ENCODE measurements at places on chromosomes 2 and 18.

- no peak for DNase-seq
These were observed 68.6 kb upstream of the RAPH1 start for GRCh38 chr2:203603456-203604389.

DNA sequence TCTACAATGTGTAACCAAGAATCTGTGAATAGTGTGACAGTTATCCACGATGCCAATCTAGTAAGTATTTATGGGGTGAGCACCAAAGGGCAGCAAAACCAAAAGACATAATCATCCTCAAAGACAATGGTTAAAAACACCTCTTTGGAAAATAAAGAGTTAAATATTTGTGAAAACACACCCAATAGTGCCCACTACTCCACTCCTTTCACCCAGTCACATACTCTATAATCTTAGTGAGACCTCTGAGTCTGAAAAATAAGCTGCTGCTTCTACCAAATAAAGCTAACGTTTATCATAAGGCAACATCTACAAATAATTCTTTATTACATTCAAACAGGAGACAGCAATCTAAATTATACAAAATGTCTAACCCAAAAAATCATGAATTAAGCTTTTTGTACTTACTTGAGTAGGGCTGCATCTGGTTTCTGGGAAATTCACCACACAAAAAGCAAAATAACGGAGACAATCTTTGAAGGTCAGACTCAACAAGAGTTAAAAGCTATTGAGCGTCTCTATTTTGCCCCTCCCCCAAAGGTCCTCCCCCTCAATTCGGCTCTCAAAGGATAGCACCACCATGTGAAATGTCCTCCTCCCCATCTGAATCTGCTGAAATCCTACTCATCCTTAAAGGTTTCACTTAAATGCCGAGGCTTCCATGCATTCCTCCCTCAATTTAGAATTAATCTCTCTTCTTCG, 2.0 kb downstream of the RAPH1 start:
- DNase-seq, result no peak

- no peak for DNase-seq
These were observed 205.1 kb upstream of the FAM98A start for GRCh38 chr2:33804155-33804554.

DNA sequence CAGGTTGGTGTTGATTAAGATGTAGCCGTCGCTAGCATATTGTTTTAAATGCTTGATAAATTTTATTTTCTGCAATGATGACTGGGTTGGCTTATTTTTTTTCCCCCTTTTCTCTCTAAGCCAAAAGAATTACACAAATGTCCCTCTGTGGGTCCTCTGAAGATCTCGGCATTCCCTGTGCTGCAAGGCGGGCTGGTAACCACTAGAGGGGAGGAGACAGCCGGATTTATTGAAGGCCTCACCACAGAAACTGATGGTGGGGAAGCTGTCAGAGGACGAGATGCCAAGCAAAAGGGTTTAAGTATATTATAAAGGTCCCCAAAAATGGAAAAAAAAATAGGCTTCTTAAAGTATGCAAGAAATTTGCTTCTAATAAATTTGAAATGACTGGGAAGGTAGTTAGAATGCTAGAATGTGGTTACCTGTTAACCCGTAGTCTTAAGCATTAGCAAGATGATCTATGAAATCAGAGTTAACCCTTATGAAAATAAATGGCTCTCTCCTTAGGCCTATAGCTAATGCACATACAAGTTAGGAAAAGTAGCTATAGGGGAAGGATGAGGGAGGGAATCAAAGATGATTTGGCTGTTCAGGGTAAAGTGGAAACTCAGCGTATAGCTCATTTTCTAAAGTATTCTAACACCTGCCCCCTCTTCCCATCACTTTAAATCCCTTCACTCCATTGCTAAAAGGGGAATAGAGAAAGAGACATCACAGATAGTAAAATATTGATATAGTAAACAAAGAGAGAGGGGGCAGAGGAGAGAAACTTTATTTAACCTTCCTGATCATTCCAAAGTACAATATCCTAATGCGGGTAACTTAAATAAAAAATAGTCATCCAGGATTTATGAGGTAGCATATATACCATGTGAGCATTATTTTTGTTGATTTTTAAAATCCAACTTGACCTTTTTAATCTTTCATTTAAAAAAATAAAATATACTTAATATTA, 894.5 kb upstream of the POU3F3 start:
- no peak for DNase-seq

Measured in activated CD4-positive, alpha-beta T cell treated with anti-CD3 and anti-CD28 coated beads for 24 hours (primary cell).